NCI-H774 (cell line): ENCODE measurements at places on chromosomes 11 and 22.

GRCh38 chr11:83835423-83835822 is 549.3 kb upstream of the CCDC90B start:
- no peak for DNase-seq

DNA sequence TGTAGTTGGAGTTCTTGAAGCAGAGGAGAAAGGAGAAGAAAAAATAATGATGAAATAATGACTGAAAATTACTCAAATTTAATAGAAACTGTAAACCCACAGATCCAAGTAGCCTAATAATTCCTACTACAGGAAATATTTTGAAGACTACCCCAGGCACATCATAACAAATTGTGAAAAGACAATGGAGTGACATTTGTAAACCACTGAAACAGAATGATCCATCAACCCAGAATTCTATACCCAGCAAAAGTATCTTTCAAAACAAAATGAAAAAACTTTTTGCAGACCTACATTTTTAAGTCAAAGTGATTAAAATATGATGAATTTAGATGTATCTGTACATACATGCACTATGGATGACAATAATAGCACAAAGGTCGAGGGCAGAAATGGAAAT is 194.6 kb downstream of the TMEM135 start:
- no peak for DNase-seq

GRCh38 chr11:47005441-47005840 is 68.9 kb downstream of the CSTPP1 start:
- DNase-seq, result no peak

DNA sequence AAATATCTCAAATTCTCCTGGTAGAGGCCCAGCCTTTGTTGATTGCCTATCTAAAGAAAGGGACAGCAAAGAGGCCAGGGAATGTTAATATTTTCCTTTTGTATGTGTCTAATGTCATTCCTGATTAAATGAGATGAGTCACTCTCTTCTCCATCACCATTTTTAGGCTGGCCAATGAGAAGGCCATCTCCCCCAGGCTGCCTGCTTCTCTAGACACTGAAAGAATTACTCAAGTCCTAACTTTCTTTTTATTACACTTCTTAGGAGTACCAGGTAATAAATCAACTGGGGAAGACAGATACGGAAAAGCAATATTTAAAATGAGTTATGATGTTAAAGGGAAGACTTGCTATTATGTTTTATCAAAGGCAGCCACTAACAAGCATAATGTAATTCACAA is 259.2 kb upstream of the SORL1-AS1 start:
- DNase-seq, result no peak

- DNase-seq, result no peak
Observed at GRCh38 chr22:27978317-27978716, 59.3 kb upstream of the PITPNB start.

GRCh38 chr11:134560066-134560465 is 148.0 kb upstream of the B3GAT1 start:
- no peak for DNase-seq

DNA sequence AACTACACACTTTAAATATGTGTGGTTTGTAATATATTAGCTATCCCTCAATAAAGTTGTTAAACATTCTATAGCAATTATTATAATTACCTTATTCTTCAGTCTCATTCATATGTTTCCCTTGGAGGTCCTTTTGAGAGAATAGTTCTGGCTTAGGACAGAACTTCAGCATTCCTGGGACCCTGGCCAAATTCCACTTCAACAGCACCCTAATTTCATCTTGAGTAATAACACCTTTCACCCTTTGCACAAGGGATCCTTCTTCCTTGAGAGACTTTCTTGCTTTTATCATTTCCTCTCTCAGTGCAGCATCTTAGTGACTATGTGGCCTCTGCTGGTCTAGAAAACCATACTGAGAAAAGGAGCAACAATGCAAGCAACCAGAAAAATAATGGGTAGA is 255.9 kb downstream of the C11orf87 start:
- DNase-seq, result no peak

- DNase-seq, result no peak
Observed at GRCh38 chr11:14356342-14356741, 2.6 kb downstream of the RRAS2 start.

GRCh38 chr11:57483562-57483918 is 23.2 kb downstream of the RTN4RL2 start:
- DNase-seq, result no peak

DNA sequence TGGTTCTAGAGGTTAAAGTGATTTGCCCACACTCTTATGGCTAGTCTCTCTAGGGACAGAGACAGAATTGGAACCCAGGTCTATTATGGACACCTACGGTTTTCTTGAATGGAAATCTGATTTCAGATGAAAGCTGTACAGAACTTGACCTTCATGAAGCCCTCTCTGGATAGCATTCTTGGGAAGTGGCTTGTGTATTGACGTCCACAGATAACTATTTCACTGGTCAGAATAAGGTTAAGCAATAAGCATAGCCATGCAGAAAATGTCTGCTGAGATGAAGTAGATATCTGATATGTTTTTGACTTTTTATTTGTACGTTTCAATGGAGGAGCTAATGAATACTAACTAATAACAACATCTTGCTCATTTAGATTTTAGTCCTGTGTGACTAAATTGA is 1.1 kb downstream of the TLCD5 start:
- DNase-seq, result no peak

- no peak for DNase-seq
Observed at GRCh38 chr11:8204025-8204424, 35.2 kb upstream of the RIC3 start.

- peak; percentile 91 for DNase-seq
Observed at GRCh38 chr11:12319461-12319951, 57.9 kb upstream of the PARVA start.

- DNase-seq, result no peak
Observed at GRCh38 chr11:12377106-12377823, at the start of gene PARVA. PARVA (plus strand) TSS chr11:12377571; CDS start chr11:12377648, 77 bp downstream.

DNA sequence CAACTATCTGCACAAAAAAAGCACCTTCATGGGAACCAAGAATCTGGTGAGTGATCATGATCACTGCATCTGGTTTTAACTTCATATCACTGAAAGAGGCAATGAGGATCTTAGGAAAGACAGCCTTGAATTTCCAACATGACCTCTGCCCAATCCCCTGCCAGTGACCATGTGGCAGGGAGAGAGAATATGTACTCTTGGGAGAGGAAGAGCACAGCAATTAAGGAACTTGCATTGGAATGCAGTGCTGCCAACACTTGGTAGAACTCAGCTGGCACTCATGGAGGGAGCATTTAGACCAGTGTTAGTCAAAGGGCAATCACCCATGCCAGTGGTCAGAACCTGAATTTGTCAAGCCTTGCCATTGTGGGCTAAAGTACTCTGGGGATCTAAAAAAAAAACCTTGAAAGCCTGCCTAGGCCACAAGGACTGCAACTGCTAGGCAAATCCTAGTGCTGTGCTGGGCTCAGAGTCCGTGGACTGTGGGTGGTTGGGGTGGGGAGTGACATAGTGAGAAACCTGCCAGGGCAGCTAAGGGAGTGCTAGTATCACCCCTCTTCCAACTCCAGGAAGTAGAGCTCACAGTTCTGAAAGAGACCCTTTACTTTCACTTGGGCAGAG is 23.1 kb downstream of the JRKL start:
- DNase-seq, result no peak

- no peak for DNase-seq
Observed at GRCh38 chr11:92820860-92821259, 148.6 kb upstream of the MTNR1B start.

DNA sequence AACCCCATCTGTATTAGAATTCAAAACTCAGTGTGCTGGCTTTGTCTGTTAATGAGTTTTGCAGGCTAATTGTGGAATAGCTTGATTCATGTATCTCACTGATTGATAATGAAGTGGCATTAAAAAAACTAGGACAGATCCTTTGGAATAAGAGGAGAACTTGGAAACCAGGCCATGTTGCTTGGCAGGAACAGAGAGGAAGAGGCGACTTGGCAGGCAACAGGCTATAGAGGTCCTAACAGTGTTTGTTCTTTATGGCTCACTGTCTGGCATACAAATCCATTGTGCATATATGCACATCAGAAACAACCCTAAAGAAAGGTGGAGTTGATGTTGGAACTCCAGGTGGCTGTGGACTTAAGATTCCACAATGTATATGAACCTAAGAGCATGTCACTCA is 17.4 kb upstream of the OR9I1 start:
- no peak for DNase-seq

- no peak for DNase-seq
Observed at GRCh38 chr11:95556342-95557163, 233.0 kb downstream of the FAM76B start.

- DNase-seq, result peak; percentile 84
Observed at GRCh38 chr11:126113515-126113957, 50.9 kb upstream of the CDON start.

DNA sequence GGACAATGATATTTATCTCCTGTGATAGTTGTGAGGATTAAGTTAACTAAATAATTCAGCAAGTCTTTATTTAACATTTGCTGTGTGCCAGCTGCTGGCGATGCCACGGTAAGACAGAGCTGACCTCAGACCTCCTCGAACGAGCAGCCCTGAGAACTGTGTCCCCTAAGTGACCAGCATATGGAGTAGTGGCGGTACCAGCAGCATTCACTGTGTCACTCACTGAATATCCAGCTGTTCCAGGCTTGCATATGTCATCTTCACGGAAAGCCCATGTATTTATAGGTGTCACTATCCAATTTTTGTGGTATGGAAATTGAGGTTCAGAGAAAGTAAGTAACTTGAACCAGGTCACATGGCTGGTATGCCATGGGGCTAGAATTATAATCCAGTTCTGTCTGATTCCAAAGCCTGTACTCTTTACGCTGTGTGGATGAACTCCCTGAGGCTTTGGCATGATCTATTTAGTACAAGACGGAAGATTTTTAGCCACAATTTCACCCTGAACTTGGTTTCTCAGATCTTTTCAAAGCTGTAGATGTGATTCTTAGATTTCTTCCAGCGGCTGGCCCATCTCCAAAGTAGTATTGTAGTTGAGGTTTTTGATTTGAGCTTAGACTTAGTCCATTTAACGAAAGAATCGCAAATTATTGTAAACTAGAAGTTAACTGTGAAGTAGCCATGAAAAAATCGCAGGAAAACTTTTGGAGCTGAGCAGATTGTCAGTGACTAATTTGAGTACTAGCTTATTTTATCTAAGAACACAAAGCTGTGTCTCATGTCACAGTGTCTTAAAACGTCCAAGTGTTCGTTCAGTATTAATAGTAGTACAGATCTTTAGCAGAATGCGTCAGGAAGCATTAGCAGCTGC is 49.4 kb upstream of the MYO18B start:
- DNase-seq, result no peak

DNA sequence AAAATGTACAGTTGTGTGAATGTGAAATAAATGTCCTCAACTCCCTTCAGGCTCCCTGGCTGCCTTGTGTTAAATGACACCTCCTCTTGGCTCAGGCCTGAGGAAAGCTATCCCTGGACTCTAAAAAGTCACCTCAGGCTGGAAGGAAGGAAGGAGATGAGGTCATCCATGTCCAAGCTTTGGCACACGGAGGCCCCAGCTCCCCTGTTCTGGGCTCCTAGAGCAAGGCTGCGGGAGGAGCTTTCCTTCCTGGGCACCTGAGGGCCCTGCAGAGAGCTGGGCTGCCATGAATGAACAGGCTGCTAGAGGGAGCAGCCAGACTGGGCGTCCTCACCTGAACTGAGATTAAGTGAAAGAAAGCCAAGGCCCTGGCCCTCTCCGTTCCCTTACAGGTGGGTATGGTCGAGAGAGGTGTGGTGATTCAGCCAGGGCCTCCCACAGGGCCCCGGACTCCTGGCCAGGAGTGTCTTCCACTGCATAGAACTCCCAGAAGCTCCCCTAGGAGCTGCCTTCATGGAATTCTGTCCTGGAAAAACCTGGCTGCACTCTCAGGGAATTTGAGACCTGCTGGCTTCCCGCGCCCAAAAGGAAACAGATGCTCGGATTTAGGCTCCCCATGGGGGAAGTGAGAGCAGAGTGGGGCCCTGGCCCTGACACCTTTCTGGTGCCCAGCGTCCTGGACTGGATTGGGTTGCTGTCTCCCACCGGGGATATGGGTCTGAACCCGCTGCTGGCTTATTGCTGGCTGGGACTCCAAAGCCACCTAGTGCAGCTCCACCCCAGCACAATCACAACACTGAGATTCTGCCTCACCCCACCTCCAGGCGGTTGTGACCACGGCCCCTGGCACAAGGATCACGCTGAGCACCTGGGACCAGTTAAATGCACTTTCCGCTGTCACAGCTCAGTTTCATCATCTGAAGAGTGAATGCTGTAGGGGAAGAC is 22.2 kb downstream of the MYBPC3 start:
- no peak for DNase-seq

GRCh38 chr22:38213319-38213989 is 11.7 kb downstream of the MAFF start:
- DNase-seq, result no peak

DNA sequence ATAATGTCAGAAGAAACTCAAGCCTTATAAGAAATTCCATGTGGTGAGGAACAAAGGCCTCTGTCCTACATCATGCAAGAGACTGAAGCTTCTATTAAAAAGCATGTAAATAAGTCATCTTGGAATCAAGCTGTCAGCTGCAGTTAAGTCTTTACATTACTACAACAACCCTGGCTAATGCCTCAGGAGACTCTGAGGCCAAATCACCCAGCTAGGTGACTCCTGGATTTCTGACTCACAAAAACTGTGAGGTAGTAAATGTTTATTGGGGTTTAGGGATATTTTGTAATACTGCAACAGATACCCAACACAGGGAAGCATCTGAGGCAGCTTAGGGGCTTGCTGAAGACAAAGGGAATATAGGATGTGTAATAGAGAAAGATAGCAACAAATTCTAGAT is 89.6 kb downstream of the C11orf87 start:
- no peak for DNase-seq

- DNase-seq, result no peak
Observed at GRCh38 chr22:30433773-30434172, 8.2 kb downstream of the MTFP1 start.

GRCh38 chr22:39530692-39531331 is 1.7 kb downstream of the RPS19BP1 start:
- DNase-seq, result no peak

- no peak for DNase-seq
Observed at GRCh38 chr11:119635776-119636175, 93.2 kb downstream of the NECTIN1 start.

DNA sequence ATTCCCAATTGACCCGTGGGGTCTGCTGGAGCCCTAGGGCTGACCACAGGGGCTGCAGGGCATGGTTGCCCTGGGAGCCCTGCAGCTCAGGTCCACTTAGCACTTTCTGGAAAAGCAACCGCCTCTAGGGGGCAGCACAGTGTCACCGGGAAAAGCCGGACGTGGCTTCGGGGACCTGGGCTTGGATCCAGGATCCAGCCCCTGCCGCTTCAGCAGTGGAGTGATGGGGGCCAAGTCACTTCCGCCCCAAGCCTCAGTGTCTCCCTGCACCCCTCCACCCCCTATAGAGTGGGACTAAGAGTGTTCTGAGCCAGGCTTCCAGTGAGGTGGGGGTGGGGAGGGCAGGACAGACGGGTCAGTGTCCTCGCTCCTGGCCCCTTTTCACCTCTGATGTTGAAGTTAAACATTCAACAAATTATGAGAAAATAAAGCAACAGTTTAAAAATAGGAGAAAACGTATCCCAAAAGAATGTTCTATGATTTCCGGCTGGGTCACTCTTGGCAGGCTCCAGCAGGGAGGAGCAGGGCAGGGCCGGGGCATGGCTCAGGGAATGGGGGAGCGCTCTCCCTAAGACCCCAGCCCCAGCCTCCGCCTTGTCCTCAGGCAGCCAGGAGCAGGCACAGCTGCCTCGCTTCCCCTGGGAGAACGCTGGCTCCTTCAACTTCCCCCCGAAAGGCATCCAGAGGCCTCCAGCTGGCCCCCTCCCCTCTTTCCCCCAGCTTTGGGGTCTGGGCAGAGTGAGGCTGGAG is 96.5 kb upstream of the FGF3 start:
- DNase-seq, result peak; percentile 43
